T-helper 2 cell (primary cell): ENCODE measurements at places on chromosomes 13 and 19.

GRCh38 chr19:1363599-1363998, 20.1 kb upstream of the NDUFS7 start:
- DNase-seq, result no peak

DNA sequence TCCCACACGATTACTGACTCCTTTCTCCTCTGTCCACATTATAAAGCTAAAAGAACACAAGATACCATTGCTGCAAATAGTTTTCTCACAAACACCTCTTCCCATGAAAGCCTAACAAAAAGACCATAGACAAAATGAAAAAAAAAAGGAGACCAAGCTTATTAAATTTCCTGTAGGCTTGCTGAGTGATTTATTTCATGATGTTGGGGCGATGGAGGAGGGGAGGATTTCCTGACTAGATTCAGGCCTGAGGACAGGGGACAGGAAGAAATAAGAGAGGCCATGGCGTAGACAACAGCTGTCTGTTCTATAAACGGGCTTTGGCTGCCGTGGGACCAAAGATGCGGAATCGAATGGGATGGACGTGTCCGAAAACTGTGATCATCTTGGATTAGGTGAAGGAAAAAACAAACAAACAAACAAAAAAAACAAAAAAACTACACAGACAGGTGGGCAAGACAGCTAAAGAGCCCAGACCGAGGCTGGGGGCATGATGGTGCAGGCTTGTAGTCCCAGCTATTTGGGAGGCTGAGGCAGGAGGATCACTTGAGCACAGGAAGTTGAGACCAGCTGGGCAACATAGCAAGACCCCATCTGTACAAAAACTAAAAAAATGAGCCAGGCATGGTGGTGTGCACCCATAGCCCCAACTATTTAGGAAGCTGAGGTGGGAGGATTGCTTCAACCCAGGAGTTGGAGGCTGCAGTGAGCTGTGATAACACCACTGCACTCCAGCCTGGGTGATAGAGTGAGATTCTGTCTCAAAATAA, 5.3 kb downstream of the TMPRSS9 start:
- no peak for DNase-seq

DNA sequence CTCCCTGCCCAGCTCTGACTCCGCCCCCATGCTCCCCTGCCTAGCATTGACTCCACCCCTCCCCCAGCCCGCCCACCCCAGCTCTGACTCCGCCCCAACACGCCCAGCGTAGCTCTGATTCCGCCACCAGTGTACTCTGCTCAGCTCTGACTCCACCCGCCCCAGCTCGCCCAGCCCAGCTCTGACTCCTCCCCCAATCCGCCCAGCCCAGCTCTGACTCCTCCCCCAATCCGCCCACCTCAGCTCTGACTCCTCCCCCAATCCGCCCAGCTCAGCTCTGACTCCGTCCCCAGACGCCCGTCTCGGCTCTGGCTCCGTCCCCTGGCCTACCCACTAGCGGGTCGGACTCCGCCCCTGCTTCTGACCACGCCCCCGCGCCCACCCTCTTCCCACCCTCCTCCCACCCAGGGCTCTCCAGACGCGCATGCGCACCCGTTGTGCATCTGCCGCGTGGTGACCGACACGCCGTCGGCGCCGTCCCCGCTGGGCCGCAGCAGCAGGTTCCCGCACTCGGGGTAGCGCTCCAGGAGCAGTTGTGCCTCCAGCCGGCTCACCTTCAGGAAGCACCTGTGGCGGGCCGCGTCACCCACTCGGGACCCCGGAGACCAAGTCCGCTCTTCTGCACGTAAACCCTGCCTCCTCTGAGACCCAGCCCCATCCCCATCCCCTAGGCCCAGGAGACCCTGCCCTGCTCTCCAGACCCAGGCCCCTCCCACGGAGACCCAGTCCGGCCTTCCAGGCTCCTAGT, 10.2 kb downstream of the STAP2 start:
- peak; percentile 87 for DNase-seq

- DNase-seq, result no peak
Measured at GRCh38 chr19:46925548-46925950, 64.8 kb downstream of the ARHGAP35 start.
